ENCODE measurements at places on chromosomes 11 and 22.
A peak's percentile ranks its signal among the peaks of the same experiment; 100 is the strongest.

GRCh38 chr11:45597097-45597496 lies 68.3 kb downstream of the CHST1 start:
- no peak for DNase-seq

DNA sequence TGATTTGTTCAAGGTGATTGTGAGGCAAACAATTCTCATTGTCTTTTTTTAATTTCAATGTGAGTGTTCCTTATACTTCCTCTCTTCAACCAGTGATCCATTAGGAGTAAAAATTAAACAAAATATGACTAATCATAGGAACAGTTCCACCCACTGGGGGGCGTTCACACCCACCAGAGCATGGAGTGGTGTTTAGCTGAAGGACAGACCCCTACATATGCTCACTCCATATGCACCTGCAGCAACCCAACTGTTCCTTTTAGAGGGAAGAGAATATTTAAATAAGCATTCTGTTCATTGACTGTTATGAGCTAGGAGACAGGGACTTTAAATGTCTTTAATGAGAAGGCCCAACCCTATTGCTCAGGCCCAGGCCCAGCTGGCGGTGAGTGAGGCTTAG lies 78.7 kb upstream of the DRD2 start:
- peak; percentile 52 for DNase-seq

DNA sequence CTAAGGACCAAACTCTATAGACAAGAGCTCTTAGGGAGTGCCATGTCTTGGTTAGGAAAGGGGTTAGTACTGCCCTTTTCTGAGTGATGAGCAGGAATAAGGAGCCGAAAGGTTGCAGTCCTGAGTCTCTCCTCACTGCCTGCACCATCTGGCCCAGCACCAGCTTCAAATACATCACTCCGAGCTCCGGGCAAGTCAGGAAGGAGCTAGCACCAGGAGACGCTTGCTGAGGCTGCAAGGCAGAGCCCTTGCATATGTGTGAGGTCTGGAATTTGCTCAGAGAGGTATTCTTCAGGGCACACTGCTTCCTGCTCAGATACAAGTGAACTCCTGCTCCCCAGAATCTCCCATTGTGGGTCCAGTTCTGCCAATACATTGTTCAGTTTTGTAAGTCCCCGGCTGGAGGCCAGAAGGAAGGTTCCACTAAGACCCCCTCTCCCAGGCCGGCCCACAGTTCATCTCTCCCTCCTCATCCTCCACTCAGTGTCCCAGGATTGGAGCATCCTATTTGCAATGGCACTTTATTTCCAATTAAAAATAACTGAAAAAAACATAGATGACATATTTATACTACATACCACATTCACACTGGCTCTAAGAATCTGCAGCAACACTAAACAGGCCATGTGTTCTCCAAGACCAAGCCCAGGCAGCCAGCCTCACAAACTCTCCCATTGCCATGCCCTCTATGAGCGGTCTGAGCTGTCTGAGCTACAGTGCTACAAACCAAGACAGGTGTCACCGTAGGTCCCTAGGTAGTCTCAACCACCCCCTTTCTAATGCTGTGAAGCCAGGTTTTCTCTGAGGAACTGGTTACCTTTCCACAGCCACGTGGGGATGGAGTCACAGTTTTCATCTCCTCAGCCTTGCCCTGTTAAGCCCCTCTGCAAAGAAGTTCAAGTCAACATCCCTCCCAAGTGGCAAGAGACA lies 55.1 kb upstream of the SPATA19 start:
- no peak for DNase-seq

- no peak for DNase-seq
Measured at GRCh38 chr22:32926600-32926999, 125.1 kb downstream of the TIMP3 start.

- no peak for DNase-seq
Measured at GRCh38 chr11:35618497-35619115, 346 bp downstream of the FJX1 start.

DNA sequence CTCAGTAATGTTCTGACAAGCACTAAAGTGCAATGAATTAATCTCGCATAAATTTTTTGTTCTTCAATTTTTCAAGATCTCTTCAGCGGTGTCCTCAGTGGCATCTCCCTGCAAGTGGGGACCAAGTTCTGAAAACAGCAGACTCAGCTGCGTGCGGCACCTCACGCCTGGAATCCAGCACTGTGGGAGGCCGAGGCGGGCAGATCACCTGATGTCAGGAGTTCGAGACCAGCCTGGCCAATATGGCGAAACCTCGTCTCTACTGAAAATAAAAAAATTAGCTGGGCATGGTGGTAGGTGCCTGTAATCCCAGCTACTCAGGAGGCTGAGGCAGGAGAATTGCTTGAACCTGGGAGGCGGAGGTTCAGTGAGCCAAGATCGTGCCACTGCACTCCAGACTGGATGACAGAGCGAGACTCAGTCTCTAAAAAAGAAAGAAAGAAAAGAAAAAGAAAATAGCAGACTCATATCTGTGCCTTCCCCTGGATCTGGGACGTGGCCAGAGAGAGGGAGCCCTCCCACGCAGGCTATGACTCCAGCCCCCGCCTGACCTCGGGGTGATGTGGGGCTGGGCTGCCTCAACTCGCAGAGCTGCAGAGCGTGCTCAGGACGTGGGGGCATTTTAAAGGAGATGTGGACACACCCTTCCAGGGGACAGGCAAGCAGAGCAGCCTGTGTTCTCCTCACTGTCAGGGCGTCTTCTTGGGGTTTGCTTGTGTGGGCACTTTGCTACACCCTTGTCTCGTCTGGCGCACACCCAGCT lies 346.6 kb downstream of the BRD1 start:
- no peak for DNase-seq

GRCh38 chr22:23859201-23859600 lies 1.5 kb downstream of the SLC2A11 start:
- no peak for DNase-seq

GRCh38 chr11:1560002-1560648 lies 11.9 kb downstream of the DUSP8 start:
- no peak for DNase-seq

DNA sequence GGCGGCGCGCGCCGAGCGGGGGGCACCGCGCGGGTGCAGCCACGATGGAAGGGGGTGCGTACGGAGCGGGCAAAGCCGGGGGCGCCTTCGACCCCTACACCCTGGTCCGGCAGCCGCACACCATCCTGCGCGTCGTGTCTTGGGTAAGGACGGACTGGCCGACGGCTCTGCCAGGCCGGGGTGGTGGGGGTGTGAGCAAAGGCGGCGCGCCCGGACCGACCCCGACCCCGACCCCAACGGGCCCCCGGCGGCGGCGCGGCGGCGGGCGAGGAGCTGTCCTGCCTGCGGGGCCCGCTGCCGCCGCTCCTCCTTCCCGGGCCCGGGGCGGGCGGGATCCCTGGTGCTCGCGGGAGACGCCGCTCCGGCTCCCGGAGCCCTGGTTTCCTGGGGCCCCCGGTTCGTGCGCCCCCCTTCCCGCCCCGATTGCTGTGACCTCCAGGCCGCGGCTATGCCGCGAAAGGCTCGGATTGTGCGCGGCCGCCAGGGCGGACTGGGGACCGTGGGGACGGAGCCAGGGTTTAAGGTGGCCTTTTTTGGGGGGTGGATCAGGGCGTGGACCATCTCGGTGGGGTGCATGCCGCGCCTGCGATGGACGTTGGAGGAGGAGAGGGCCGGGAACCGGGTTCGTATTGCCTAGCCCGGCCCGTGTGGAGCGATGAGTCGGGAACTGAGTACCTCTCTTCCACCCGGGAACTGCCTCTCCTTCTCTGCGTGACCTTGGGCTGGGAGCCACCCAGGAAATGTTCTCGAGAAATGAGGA lies at the start of gene SYNGR1:
Gene SYNGR1 (plus strand): TSS at position 25 of the 760 bp plus-strand sequence. CDS start 20 bp downstream, at position 45.
- no peak for DNase-seq

DNA sequence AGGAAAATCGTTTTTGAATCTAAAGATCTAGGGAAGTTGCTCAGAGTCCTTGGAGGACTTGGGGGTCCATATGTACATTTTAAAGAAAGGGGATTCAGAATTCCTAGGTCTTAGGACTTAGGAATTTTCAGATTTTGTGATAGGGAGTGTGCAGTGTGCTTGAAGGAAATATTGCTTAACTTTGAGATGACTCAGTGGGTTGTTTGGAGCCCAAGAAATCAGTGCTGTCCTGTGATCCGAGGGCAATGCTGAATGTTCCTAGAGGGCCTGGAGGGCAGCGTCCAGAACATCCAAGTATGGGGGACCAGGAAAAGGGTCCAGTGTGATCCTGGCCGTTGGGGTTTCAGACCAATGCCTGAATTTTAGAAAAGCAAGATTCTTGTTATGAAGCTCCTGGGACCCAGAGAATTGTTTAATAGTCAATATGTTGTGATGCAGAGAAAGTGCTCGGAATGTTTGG lies 3.1 kb upstream of the IGF2 start:
- DNase-seq = no peak

DNA sequence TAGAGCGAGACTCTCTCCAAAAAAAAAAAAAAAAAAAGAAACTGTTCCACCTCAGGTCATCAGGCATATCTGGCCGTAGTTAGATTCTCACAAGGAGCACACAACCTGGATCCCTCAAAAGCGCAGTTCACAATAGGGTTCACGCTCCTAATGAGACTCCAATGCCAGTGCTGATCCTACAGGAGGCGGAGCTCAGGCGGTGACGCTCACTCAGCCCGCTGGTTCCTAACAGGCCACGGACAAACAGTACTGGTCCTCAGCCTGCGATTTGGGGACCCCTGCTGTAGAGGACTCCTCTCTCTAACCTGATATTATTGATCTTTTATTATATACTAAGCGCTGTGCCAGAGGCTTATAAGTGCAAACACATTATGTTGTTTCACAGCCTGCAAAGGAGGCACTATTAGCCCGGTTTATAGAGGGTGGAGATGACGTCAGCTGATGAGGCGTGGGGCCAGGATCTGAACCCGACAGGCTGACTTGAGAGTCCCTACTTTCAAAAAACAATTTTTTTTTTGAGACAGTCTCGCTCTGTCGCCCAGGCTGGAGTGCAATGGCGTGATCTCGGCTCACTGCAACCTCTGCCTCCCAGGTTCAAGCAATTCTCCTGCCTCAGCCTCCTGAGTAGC lies 4.9 kb upstream of the MAFF start:
- no peak for DNase-seq
